Right kidney (tissue), 9 donors: ENCODE measurements at places on chromosomes 7 and 10.

DNA sequence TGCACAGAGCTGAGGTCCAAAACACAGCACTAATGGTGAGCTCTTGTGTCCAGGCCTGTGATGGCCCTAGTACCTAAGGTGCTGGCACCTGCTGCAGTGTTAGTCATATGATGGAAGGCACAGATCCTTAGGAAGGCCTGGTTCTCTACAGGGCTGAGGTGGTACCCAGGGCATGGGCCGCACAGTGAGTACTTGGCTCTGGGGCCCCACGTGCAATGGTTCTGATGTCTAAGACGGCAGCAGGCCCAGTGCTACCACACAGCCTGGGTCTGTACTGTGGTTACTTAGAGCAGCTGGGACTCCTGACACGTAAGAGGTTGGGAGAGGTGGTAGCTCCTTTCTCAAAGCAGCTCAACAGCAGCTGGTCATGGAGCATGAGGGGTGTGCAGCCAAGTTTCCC is 70.6 kb upstream of the MAGI2 start:
- no peak for DNase-seq

DNA sequence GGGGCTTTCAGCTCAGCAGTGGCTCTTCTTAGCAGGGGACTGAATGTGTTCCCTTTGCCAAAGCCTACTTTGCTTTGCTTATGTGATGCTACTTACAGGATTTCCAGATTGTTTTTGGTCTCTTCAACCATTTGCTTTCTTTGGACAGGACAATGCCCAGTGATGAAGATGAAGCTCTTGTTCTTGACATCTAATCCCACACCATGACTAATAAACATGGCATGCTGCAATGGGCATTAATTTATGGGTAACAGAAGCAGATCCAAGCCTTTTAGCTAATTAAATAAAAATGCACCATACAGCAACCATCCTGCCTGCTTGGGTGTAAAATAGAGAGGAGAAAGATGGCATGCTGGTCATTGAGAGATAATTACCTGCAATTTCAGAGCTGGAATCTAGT is 175.5 kb upstream of the ITGB1 start:
- no peak for DNase-seq

GRCh38 chr7:142571581-142571980 is 177.7 kb upstream of the PRSS1 start:
- no peak for DNase-seq

- no peak for DNase-seq
These were observed 97.7 kb upstream of the FGFR2 start for GRCh38 chr10:121695731-121696464.

- no peak for DNase-seq
These were observed 695.1 kb downstream of the TNS3 start for GRCh38 chr7:46886669-46887374.

- no peak for DNase-seq
These were observed 62.6 kb downstream of the CCDC6 start for GRCh38 chr10:59843748-59844147.

- peak; percentile 23 for DNase-seq
These were observed 214.1 kb upstream of the ZNF32 start for GRCh38 chr10:43862756-43863155.

- no peak for DNase-seq
These were observed 886.4 kb downstream of the DNAJB9 start for GRCh38 chr7:109456116-109456515.

- DNase-seq, result no peak
These were observed 36.6 kb downstream of the ERCC6 start for GRCh38 chr10:49502358-49502757.

DNA sequence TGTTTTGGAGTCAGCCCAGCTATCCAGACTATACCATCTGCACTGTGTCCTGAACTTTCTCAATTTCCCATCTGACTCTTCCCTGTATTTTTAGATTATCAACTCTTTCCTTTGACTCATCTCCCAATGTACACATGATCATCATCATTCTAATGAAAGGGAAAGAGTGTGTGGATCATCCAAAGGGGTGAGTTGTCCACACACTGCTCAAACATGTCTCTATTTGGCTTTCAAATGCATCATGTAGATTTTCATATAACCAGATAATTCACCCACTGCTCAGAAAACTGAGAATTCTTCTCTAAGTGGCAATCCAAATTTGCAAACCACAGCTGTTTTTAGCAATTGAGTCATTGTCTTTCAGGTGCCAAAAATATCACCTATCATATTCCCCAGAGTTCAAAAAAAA is 190.2 kb upstream of the HPS1 start:
- DNase-seq, result no peak

DNA sequence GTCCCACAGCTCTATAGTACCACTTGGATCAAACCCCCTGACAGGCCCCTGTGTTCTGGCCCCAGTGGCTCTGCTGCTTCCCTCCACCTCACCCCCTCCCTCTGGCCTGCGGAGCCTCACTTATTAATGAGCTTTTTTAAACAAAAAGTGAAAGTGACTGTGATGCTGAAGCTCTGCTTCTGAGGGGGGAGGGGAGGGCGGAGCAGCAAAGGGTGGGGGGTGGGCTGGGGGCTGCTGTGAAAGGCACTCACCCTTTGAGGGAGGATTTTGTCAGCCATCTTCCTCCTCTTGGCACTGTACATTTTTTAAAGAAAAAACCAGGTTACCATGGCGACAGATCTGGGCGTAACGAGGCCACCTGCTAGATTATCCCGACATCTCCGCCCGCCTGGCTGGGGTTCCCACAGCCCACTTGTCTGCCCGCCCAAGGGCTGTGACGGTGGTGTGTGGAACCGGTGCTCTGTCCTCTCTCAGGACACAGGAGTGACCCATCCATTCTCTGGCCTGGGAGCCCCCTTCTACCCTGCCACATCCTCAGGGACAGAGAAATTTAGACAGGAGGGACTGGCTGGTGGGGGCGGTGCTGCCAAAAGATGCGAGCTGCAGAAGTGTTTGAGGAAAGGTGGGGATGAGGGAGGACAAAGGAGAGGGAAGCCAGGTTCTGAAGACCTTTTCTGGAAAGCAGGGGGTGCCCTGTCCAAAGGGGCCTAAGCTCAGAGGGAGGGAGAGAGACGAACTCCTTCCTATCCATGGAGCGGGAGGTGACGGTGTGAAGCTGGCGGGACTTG is 4.9 kb downstream of the SMARCD3 start:
- no peak for DNase-seq

- DNase-seq, result no peak
These were observed 377.6 kb downstream of the MDFIC start for GRCh38 chr7:115299397-115300037.

DNA sequence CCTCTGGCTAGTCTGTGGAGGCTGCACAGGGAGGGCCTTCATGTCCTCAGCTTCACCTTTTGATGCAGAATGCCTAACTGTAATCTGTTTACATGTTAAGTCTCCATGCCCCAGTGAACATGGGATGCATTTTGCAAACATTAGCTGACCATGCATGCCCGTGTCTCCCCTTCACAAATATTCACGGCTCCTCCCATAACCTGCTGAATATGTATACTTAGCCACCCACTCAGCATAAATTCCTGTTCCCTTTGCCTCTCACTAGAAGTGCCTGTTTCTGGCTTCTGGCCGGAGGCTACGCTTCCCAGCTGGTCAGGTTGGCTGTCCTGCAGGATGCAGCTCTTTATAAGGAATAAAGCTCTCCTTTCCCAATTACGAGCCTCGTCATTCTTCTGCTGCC is 552.7 kb downstream of the DNAJB6 start:
- no peak for DNase-seq

GRCh38 chr7:123346766-123347165 is 147.0 kb upstream of the SLC13A1 start:
- DNase-seq, result no peak

DNA sequence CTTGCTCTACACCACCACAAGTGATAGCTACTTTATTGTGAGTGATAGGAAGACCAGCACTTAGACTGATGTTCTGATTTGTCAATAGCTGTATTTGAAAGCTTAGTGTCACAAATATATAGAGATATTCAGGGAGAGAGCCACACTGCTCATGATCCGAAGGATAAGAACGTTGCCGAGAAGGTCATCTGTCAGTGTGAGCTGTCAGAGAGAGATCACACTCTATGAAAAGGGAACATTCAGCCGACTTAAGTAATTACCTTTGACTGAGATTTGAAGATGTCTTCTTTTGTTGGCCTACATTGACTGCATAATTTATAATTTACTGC is 322.6 kb downstream of the TFEC start:
- DNase-seq, result no peak

DNA sequence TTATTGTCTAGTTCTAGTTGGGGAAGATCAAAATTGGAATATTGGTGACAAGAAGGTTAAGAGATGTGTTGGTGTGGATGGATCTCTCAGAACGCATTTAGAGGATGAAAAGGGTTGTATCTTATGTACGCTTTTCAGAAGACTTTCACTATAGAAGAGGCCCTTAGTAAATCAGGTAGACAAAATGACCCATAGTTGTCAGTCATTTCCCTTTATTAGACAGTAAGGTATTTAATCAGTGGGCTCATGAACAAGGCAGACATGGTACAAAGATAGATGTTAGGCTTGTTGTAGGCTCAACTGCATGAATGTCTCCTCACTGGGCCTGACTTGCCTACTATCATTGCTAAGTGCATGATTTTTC is 359.2 kb downstream of the PHF14 start:
- no peak for DNase-seq

- no peak for DNase-seq
These were observed 11.5 kb upstream of the GPER1 start for GRCh38 chr7:1076184-1077072.

DNA sequence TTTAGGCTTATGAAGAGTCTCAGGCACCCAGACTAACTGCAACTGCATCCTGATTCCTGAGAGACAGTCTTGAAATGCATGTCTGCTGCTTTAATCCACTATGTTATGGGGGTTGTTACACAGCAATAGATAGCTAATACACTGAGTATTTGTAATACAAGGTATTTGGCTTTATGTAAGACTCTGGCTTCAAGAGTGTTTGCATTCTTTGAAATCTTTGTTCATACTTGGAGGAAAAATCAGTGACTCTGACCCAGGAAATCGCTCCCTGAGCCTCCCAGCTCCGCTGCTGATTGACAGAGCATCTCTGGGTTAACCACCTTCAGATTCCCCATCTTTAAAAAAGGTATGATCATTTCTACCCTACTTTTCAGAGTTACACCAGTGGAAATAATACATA is 133.9 kb downstream of the MTPAP start:
- DNase-seq, result no peak

DNA sequence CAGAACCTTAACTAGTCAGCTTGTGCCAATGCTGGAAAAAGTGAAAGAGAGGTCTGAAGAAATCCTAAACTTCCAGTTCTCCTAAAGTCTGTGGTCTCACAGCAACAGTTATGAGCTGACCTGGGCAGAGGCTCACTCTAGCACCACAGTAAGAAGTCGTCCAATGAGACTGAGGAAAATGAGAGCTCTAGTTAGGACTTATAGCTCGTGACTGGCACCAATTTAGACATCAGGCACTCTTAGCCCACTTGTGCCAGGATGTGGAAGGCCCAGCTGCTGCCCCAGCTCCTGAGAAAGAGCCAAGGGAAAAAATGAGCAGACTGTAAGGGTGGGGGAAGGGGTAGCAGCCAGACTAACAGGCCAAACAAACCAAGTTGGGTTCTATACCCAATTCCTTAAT is 7.6 kb downstream of the MMS19 start:
- DNase-seq, result no peak

GRCh38 chr10:17375936-17376584 is 78.3 kb downstream of the ST8SIA6 start:
- no peak for DNase-seq

DNA sequence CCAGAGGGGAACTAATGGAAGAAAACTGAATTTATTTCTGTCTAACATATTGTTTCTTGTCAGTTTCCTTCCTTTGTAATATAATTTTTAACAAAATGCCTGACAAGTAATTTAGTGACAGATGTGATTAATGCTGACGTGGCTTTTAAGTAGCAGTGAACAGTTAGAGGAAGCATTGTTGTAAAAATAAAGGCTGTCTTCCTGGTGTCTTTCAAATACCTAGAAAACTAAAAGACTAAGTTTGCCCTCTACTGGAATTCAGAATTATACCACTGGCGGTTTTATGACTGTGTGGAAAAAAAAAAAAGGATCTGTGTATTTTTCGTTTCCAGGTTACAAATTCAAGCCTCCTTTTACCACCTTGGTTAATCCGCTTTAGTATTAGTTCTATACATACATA is 217.1 kb upstream of the DPP6 start:
- no peak for DNase-seq

GRCh38 chr10:103776878-103777591 is 78.3 kb downstream of the SH3PXD2A start:
- no peak for DNase-seq

DNA sequence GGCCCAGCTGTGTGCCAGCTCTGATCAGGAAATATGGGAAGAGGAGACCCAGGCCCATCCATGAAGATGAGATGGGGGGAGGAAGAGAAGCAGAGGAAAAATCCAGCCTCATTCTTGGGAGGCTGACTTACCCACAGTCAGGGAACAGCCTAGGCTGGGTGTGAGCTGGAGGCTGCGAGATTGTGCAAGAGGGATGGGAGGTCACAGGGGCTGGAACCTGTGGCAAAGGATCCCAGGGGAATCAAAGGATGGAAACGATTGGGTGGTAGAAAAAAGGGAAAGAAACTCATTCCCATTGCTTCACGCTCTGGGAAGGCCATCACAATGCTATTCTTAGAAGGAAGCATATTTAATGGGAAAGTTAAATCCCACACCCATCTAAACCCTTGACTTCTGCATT is 26.7 kb upstream of the CRHR2 start:
- no peak for DNase-seq

DNA sequence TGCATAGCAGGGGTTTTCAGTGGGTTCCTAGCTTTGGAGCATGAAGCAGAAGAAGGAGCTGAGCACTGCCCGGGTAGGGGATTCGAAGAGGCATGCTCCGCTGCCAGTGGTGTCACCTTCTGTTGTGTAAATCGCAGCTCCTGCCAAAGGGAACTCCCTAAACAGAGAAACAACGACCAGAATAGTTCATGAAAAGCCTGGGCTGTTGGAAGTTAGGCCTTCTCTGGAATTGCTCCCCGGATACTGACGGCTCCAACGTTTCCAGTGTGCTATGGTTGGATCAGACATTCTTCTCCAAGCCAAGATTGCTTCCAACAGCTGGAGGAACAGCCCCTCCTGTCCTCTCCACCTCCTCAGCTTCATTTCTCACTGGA is 546.0 kb upstream of the FZD8 start:
- DNase-seq, result no peak

- no peak for DNase-seq
These were observed 14.3 kb upstream of the COL17A1 start for GRCh38 chr10:104099941-104100340.

- DNase-seq, result peak; percentile 14
These were observed 49.4 kb downstream of the VWC2 start for GRCh38 chr7:49822856-49823255.

GRCh38 chr7:40922316-40922670 is 780.6 kb downstream of the INHBA start:
- DNase-seq, result no peak

GRCh38 chr7:40697653-40698052 is 562.8 kb downstream of the SUGCT start:
- no peak for DNase-seq

- DNase-seq, result no peak
These were observed 79.0 kb downstream of the PRR15 start for GRCh38 chr7:29642494-29643155.
